HCEC 1CT (cell line): ENCODE measurements at places on chromosomes 1 and 21.

- DNase-seq, result no peak
These were observed 20.3 kb downstream of the PTGS2 start for GRCh38 chr1:186659890-186660341.

GRCh38 chr1:14650951-14651350 lies 52.5 kb downstream of the KAZN start:
- no peak for DNase-seq

DNA sequence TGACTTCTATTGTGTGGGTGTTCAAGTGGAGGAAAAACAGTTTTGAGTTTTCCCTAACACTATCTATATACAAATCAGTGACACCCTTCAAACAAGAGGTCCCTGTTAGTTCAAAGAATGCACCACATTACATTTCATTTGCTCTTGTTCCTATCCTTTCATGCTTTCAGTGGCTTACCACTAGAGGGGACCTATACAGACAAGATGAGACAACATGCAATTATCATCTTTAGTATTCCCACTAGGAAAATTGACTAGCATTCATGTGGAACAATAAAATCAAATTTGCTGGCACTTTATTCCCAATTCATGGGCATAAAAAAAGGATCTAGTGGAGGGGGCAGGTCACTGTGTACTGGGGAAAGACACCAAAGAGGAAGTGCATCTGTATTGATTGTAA lies 13.3 kb upstream of the SIPA1L2 start:
- DNase-seq, result no peak

- no peak for DNase-seq
These were observed 360.2 kb downstream of the ADGRL2 start for GRCh38 chr1:82160903-82161302.

DNA sequence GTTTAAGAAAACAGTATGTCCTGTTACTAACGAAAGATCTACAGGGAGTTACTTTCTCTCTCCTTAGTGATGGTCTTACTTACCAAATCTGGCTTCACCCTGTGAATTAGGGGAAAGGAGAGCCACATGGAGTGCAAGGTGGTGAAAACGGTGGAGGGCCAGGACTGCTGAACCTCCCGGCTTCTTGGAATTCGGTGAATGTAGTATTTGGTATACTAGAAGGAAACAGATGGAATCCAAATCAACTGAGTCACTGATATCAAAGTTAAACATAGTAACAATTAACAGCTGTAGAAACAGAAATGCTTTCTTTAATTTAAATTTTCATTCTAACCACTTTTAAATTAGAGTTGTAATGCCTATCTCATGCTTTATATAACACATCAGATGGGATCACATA lies 45.7 kb downstream of the ALG14 start:
- no peak for DNase-seq

- no peak for DNase-seq
These were observed 1583.3 kb downstream of the MRPL39 start for GRCh38 chr21:24023936-24024335.

- no peak for DNase-seq
These were observed 155.0 kb upstream of the RUNX1 start for GRCh38 chr21:35204125-35204524.

DNA sequence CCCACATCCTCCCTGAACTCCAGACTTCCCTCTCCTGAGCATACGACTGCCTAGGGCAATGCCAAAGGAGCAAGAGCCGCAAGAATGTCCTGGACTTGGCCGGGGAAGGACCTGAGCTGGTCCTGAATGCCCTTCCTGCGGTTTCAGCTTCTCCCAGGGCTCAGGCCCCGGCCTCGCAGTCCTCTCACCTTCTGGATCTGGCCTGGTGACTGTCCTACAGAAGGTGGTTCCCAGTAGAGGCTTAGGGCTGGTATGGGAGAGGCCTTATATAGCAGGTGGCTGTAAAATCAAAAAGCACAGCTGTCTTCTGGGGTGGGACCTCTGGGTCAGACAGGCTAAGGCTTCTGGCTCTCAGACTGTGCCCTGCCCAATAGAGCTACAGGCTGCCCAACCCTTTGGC lies at the start of gene LYPD8:
Gene LYPD8 (minus strand): TSS at position 243 of the 400 bp plus-strand sequence. CDS start 4,678 bp downstream, outside the sequence.
- DNase-seq, result no peak

- DNase-seq, result peak; percentile 10
These were observed 553 bp downstream of the TTF2 start for GRCh38 chr1:117060441-117061317.

GRCh38 chr1:223771814-223772770 lies 59.8 kb downstream of the CAPN2 start:
- peak; percentile 87 for DNase-seq

GRCh38 chr1:225710804-225711203 lies 57.9 kb upstream of the ENAH start:
- DNase-seq, result peak; percentile 31

GRCh38 chr1:26539722-26540121 lies 10.2 kb downstream of the RPS6KA1 start:
- DNase-seq, result no peak

- DNase-seq, result no peak
These were observed 209.5 kb downstream of the GRIK1 start for GRCh38 chr21:29730281-29730680.

DNA sequence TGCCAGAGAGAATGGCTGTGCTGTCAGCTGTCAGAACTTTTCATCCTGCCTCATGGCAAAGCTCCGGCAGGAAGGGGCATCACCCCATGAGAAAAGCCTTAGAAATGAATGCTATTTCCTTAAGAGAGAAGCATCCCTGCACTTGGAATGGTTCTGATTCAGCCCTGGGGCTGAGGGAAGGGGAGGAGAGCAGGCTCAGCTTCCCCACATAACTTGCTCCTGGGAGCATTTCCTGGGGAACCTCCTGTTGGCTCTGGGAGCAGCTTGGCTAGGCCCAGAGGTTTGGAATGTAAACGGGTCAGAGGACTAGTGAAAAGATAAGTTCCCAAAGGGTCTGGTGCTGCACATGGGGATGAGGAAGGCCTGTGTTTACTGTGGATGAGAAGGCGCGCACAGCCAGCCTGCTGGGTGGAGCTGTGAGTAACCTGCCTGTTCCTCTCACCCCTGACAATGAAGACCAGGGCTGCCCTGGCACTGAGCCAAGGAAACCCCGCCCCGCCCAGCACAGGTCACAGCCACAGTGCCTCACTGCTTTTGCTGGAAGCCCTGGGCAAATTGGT lies 5.0 kb downstream of the PRELP start:
- DNase-seq, result peak; percentile 92

- no peak for DNase-seq
These were observed 398.9 kb upstream of the PLXNA2 start for GRCh38 chr1:208643005-208643597.

DNA sequence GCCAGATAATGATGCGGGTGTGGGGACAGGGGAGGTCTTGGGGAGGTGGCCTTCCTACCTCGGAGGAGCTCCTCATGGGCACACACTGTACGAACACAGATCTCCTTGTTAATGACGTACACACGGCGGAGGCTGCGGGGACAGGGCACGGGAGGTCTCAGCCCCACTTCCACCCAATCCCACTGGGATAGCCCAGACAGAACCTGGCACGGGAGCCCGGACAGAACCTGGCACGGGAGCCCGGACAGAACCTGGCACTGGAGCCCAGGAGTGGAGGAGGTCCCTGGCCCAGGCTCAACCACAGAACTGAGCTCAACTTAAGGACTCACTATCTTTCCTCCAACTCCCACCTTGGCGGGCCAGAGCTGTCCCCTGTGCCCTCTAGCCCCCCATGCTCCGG lies 5.2 kb downstream of the MFAP2 start:
- no peak for DNase-seq

- DNase-seq, result no peak
These were observed 244.3 kb upstream of the NRIP1 start for GRCh38 chr21:15309022-15309590.

GRCh38 chr1:176033881-176034280 lies 173.2 kb downstream of the COP1 start:
- peak; percentile 52 for DNase-seq

DNA sequence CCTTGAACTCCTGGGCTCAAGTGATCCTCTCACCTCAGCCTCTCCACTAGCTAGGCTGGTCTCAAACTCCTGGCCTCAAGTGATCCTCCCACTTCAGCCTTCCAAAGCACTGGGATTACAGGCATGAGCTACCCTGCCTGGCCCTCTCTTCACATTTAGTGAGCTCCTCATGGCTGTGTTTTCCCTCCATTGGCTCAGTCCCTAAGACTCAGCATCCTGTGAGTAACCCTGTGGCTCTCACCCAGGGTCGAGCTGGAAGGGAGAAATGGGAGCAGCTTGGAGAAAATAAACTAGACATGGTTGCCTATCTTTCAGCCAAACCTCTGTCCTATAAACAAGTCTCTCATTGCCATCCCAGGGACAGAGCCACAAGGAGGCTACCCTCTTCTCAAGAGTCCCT lies 17.5 kb downstream of the NCF2 start:
- peak; percentile 42 for DNase-seq

GRCh38 chr1:183885142-183885735 lies 80.3 kb downstream of the RGL1 start:
- DNase-seq, result no peak

DNA sequence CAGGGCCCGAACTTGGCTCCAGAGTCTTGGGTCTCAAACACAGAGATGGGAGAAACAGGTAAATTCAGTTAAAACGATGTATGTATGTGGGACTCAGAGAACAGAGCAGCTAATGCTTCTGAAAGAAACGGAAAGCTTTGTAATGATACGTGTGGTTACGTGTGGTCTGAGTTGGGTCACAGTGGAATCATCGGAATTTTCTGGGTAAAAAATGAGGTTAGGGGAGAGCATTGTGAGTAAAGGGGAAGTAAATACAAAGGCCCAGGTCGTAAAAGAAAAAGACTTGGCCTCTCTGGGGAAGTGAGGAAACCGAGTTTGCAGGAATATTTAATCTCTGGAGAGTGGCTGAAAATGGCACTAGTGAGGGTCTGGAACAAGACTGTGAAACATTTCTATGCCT lies 8.3 kb downstream of the NHLH2 start:
- no peak for DNase-seq

GRCh38 chr1:100034470-100034869 lies 64.7 kb downstream of the SLC35A3 start:
- DNase-seq, result peak; percentile 46

- no peak for DNase-seq
These were observed 120.7 kb upstream of the JUN start for GRCh38 chr1:58904299-58905125.

DNA sequence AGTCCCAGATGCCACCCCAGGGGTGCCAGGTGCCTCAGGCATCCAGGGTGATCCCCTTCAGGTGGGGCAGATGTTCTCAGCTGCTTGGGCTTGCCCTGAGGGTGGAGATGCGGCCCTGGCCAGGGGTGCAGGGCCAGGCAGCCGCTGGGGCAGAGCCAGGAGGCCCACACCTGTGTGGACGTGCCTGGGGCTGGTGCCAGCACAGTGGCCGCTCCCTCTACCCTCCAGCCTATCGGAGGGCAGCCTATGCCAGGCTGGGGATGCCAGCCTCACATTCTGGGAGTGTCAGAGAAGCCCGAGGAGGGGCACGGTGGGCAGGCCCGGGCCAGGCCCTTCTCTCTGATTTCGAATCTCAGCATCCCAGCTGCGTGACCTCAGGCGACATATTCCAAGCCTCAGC lies 96.5 kb upstream of the WNT4 start:
- DNase-seq, result no peak

- DNase-seq, result peak; percentile 23
These were observed 146.4 kb downstream of the GREM2 start for GRCh38 chr1:240465531-240465940.

DNA sequence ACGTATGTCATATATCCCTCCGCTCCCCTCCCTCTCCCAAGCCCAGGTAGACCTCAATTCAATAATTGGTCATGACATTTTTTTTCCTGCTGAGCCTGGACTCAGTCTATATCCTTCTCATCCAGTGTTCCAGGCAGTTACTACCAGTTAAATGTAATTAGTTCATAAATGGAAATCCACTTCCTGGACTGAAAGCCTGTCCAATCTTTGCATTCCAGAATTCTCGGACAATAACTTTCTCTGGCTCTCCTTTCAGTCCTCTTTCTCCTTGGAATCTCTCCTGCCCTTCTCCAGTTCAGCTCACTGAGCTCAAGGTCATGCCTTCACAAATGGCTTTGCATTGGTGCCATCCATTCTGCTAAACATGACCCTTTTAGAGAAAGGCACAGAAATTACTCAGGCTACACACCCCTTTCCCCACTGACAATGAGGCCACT lies 34.8 kb downstream of the VWA5B1 start:
- DNase-seq, result no peak

DNA sequence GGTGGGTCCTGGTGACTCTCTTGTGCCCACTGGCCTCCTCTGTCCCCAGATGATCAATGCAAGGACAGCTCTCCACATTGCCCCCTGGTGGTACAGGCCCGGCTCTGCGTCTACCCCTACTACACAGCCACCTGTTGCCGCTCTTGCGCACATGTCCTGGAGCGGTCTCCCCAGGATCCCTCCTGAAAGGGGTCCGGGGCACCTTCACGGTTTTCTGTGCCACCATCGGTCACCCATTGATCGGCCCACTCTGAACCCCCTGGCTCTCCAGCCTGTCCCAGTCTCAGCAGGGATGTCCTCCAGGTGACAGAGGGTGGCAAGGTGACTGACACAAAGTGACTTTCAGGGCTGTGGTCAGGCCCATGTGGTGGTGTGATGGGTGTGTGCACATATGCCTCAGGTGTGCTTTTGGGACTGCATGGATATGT lies 10.8 kb downstream of the ADAMTSL4 start:
- DNase-seq, result no peak

GRCh38 chr21:17786851-17787181 lies 32.3 kb downstream of the C21orf91 start:
- DNase-seq, result no peak

DNA sequence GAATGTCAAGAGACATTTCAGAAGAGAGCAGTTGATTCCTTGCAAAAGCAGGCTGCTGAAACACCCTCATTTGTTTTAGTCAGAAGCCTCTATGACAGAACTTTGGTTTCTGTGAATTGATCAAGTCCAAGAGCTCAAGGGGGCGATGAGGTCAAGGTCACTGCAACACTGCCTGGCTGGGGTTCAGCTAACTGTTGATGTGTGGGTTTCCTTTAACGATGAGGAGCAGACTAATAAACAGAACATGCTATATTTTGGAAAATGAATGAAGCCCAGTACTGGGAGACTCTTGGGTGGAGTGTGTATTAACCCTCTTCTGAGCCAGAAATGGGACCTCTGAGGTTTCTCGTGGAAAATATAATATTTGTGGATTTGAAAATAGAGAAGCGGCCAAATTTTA lies 109.3 kb downstream of the ZC3H11B start:
- DNase-seq, result no peak

- DNase-seq, result no peak
These were observed 17.8 kb downstream of the GBP6 start for GRCh38 chr1:89381618-89382017.

- DNase-seq, result no peak
These were observed 6.2 kb downstream of the BARHL2 start for GRCh38 chr1:90710579-90711536.

GRCh38 chr1:237794071-237794470 lies 96.7 kb downstream of the ZP4 start:
- DNase-seq, result no peak

GRCh38 chr1:183869664-183870063 lies 64.7 kb downstream of the RGL1 start:
- DNase-seq, result no peak
